ENCODE measurements at places on chromosomes 6 and 20. TPM values are rescaled to one million over a fixed set of nuclear protein-coding genes. Genes with fewer than 3 reads are reported as not detected.

DNA sequence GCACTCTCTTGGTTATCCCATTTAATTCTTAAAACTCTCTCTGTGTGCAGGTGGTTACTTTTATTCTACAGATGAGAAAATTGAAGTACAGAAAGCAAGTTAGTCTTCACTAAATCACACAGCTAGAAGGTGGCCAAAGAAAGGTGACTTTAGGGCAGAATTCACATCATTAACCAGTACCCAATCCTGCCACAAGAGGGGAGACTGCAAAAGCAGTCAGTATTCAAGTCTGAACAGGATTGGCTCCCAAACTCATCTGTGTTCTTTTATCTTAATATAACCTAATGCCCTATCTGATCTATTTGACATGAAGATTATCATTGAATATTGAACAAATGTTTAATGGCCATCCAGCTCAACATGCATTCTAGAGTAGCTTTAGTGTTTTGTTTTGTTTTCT, 225.3 kb upstream of the FAM83B start:
- no peaks in the 10 kb centered on the region for H3K4me1 ChIP-seq
- no peak for DNase-seq
- H3K36me3 ChIP-seq: no peaks in the 10 kb centered on the region
- no peak overlapping the region for H3K4me3 ChIP-seq
- no peaks in the 10 kb centered on the region for H3K27me3 ChIP-seq

GRCh38 chr20:35304956-35305355, 12.7 kb upstream of the FAM83C start:
- no peaks in the 10 kb centered on the region for H3K27me3 ChIP-seq
- peaks cover 6% of the 10 kb centered on the region for H3K36me3 ChIP-seq
- no peaks in the 10 kb centered on the region for H3K4me1 ChIP-seq
- peak; percentile 34 for DNase-seq

GRCh38 chr20:49278818-49279676, 1.2 kb upstream of the ZNFX1 start:
- peaks cover 64% of the 10 kb centered on the region for H3K36me3 ChIP-seq
- peak overlapping the region; percentile 89 for H3K4me3 ChIP-seq
- no peaks in the 10 kb centered on the region for H3K27me3 ChIP-seq
- peak overlapping the region; percentile 95 for H3K27ac ChIP-seq
- H3K4me1 ChIP-seq: peaks cover 62% of the 10 kb centered on the region

GRCh38 chr20:58408603-58409246, 19.7 kb downstream of the VAPB start:
- peaks cover 38% of the 10 kb centered on the region for H3K4me1 ChIP-seq
- no peaks in the 10 kb centered on the region for H3K27me3 ChIP-seq
- no peak for DNase-seq

DNA sequence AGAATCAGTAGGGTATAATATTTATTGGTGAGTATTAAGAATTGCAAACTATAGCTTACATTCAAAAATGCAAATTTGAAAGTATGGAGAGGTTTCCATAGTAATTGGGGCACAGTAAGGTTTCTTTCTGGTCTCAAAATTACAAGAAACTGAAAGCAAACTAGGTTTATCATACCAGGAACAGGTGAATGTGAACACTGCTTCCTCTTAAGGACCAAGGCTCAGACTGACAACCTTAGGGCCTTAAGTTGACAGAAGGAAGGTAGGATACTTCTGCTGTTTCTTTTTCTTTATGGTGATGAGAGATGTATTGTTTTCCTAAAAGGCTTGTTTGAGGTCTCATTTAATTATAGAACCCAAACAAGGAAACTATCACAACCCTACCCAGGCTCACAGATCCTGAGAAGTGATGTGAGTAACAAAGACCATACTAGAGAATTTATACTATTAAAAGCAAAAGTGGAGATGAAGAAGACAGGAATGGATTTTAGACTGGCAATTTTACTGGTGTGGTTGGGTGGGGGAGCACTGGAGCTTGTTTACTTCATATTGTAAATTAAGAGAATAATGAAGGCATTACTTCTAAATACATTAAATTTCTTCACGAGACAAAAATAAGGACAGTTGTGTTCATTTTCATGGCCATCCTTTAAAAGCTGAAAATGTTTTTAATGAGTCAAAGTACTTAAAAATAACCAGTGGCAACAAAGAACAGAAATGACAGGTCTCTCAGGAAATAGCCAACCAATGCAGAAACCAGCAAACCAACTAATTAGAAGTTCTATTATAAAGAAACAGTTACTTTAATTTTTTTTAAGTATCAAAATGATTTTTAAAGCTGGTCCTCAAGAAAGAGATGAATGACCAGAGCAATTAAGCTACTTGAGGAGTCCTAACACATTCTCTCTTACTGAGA, 21.3 kb downstream of the STAU1 start:
- DNase-seq: no peak
- no peak overlapping the region for H3K27ac ChIP-seq
- H3K4me3 ChIP-seq: no peak overlapping the region
- peaks cover 13% of the 10 kb centered on the region for H3K36me3 ChIP-seq
- H3K27me3 ChIP-seq: no peaks in the 10 kb centered on the region

DNA sequence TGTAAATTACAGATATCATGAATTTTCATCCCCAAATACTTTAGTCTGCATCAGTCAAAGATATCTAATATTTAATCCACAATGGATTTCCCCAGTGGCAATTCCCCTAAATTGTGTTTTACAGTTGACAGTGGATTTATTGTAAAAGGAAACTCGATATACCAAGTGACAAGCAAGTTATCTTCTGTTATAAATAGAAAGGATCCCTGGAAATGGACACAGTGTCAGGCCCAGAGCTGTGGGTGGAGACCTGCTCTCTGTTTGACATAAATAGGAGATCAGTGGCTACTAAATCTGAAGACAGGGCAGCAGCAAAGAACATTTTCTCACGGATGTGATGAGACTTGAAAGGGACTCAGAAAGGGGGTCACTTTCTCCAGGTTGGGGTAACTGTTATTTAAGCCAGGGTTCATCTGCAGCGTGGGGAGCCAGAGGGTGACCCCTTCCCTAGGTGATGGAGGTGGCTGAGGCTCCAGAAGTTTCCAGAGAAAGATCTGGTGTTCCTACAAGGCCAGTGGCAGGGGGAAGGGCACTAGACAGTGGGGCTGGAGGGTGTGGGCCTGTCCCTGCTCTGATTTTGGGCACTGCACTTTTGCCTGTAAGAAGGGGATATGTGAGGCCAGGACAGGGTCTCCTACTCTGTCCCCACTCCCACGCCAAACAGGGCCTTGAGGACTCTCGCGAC, 12.3 kb upstream of the FAM110A start:
- DNase-seq: peak; percentile 47
- H3K36me3 ChIP-seq: no peaks in the 10 kb centered on the region
- no peak overlapping the region for H3K27ac ChIP-seq
- no peaks in the 10 kb centered on the region for H3K4me1 ChIP-seq

DNA sequence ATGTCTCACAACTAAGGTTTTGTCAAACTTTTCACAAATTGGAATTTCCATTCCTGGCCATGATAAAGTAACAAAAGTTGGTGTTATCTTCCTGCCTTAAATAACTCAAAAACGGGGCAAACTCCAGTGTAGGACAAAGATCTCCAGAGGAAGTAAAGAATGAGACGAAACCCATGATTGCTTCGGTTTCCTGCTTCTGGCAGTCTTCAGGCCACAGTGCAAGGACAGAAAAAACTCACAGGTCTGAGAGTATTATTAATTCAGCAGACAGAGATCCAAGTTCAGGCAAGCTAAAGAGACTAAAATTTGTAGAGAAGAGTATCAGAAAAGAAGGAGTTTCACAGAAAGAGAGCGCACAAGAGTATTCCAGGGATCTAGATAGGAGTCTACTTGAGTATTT, 64.8 kb upstream of the RCAN2 start:
- no peaks in the 10 kb centered on the region for H3K4me1 ChIP-seq
- H3K27me3 ChIP-seq: no peaks in the 10 kb centered on the region
- H3K4me3 ChIP-seq: no peak overlapping the region
- H3K36me3 ChIP-seq: no peaks in the 10 kb centered on the region
- no peak for DNase-seq

- H3K27ac ChIP-seq: no peak overlapping the region
- H3K4me1 ChIP-seq: peaks cover 17% of the 10 kb centered on the region
- no peaks in the 10 kb centered on the region for H3K27me3 ChIP-seq
- no peak for DNase-seq
- H3K4me3 ChIP-seq: no peak overlapping the region
- no peaks in the 10 kb centered on the region for H3K36me3 ChIP-seq
Observed at GRCh38 chr6:7047966-7048365, 59.8 kb upstream of the RREB1 start.

GRCh38 chr20:40720826-40721225, 31.8 kb upstream of the MAFB start:
- no peak overlapping the region for H3K4me3 ChIP-seq
- H3K4me1 ChIP-seq: no peaks in the 10 kb centered on the region
- peaks cover 7% of the 10 kb centered on the region for H3K27me3 ChIP-seq
- no peak for DNase-seq

TINAG gene
- total RNA-seq: not detected
